Gastroesophageal sphincter (tissue), 4 donors: ENCODE measurements at places on chromosomes 11 and 22.

- ATAC-seq = no peak
Observed at GRCh38 chr11:73087730-73088129, 54.4 kb downstream of the FCHSD2 start.

DNA sequence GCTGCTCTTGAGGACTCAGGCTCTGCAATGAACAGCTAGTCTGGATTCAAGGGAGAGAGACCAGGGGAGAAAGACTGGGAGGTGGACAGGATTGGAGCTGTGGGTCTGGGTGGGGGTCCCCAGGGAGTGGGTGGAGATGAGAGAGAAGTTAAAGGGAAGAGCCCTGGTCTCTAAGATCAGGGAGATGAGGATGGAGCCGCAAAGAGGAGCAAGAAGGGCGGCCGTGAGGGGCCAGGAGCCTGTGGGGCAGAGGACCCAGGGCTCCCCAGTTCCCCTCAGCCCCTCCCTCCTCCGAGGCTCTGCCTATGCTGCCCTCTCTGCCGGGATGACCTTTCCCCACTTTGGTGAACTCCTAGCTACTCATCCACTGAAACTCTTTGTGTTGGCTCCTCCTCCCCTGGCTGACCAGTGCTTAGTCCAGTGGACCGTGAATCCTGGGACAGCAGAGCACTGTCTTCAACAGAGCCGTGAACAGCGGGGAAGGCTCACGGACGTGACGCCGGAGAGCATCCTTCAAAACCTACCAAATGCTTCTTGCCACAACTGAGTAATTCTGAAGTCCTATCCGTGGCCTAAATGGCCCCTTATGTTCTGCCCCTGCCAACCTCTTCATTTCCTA, 16.4 kb upstream of the RFPL3 start:
- ATAC-seq = no peak

DNA sequence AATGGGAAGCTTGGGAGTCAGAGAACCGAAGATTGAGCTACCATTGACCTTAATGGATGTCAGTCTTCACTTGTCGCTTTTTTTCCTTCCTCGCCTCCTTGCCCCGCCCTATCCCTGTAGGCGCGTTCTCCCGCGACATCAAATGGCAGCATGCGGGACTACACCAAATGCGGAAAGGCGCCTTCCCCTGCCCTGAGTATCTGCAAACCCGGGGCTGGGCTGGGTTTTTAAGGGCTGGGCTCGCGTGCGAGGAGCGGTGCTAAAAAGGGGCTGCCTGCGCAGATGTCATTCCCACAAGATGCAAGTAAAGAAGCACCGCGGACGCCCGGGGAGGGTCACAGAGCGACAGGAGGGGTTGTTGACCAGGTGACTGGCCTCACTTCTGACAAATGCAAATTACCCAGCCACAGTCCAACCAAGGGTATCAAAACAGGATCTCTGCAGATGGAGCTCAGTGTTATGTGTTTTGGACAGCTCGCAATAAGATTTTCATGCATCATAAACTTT, 4.7 kb upstream of the FAM111B start:
- no peak for ATAC-seq

DNA sequence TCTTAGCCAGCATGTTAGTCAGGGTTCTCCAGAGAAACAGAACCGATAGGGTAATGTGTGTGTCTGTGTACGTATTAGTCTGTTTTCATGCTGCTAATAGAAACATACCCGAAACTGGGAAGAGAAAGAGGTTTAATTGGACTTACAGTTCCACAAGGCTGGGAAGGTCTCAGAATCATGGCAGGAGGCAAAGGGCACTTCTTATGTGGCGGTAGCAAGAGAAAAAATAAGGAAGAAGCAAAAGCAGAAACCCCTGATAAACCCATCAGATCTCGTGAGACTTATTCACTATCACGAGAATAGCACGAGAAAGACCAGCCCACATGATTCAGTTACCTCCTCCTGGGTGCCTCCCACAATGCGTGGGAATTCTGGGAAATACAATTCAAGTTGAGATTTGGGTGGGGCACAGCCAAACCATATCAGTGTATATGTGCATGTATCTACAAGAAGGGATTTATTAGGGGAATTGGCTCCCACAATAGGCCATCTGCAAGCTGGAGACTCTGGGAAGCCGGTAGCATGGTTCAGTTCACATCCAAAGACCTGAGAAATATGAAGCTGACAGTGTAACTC, 173.7 kb upstream of the NECTIN1 start:
- no peak for ATAC-seq

DNA sequence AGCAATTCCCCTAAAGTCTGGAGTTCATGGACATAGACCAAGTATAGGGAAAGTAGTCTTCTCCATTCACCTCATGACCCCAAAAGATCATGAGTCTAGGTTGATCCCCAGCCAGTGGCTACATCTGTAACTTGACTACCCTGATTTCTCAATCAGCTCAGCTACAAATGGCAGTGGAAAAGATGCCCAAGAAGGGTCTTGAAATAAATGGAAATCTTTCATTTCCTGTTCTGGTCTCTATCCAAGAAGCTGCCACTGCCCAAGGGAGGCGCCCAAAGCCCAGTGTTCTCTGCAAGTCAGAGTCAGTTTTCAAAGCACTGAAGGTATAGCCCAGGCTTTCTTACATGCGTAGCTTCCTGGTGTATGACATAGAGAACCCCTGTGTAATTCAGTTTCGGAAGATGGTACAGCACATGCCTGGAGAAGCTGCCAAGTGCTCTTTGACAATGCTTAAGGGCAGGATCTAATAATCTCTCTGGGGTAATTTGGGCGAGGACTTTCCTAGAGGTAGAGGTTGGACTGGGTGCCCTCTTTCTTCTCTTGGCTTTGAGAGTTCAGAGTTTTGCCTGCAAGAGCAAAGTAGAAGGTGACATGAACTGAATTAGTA, 101.1 kb downstream of the ADAMTS15 start:
- no peak for ATAC-seq

DNA sequence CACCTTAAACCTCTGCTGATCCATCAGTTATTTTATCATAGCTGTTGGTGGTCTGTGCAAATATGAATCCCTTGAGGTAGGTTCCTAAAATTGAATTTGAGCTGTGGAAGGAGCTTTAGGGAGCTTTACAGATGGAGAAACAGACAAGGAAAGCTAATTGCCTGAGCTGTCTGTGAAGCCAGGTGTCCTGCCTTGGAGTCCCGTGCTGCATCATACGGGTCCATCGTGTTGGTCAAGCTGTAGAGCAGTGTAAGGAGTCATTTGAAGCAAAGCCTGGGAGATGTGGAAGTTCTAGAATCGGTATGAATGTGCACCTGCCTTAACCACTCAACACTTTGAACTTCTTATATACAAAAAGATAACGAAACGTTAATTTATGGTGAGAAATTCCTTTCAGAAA, 1.0 kb downstream of the POLA2 start:
- no peak for ATAC-seq

DNA sequence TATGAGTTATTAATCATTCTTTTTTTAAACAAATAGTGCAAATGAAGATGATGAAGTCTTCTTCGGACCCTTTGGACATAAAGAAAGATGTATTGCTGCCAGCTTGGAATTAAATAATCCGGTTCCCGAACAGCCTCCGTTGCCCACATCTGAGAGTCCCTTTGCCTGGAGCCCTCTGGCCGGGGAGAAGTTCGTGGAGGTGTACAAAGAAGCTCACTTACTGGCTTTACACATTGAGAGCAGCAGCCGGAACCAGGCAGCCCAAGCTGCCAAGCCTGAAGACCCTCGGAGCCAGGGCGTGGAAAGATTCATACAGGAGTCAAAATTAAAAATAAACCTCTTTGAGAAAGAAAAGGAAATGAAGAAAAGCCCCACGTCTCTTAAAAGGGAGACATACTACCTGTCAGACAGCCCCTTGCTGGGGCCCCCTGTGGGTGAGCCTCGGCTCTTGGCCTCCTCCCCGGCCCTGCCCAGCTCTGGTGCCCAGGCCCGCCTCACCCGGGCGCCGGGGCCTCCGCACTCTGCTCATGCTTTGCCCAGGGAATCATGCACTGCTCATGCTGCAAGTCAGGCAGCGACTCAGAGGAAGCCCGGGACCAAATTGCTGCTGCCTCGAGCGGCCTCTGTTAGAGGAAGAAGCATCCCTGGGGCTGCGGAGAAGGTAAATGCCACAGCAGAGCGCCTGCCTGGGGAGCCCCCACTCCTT, 11.8 kb downstream of the GTSE1 start:
- no peak for ATAC-seq

GRCh38 chr11:83441601-83442000, 155.4 kb upstream of the CCDC90B start:
- ATAC-seq = no peak

GRCh38 chr22:29353286-29353685, 35.1 kb downstream of the AP1B1 start:
- ATAC-seq = no peak

- ATAC-seq = no peak
Observed at GRCh38 chr11:74871037-74871436, 77.9 kb downstream of the XRRA1 start.

DNA sequence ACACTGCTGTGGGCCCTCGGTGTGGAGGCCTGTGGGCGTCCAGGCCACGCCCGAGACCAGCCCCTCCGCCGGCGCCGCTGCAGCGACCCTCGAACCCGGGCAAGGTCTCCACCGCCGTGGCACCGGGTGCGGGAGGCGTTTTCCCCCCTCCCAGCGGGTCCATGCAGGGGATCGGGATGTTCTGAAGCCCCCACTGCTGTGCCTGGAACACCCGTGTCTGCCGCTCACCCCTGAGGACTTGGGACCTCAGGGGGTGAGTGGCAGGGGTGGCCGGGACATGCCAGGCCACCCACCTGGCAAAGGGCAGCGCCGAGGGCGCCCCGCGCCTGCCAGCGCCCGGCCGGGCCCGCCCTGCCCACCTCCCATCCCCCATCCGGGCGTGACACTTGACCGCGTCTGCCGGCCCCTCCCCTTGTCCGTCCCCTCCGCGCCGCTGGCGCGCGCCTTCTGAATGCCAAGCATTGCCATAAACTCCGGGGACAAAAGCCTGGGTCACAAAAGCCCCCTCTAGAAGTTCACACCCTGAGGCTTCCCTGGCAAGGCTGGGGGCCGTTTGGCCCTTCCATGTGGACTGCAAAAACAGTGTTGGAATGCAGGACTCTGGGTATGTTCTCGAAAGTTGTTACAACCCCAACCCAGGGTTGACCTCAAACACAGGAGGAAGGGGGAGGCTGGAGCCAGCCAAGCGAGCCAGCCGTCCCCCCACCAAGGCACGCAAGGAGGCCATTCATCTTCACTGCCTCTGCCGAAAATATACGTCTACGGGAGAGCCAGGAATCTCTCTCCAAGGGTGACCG, 819 bp upstream of the KCNQ1OT1 start:
- ATAC-seq = peak; percentile 56

- no peak for ATAC-seq
Observed at GRCh38 chr22:23231471-23232093, 51.3 kb downstream of the BCR start.

DNA sequence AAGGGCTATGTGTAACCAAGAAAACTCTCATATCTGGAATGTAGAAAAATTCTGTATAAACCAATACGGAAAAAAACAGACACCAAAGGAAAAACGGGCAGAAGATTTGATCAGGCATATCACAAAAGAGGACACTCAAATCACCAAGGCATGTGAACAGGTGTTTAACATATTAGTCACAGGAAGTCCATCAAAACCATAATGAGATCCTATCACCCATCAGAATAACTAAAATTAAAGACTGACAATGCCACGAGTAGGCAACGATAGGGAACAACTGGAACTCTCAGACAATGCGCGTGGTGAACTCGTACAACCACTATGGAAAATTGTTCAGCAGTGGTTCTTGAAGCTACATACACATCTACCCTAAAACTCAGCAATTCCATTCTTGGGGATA, 94.5 kb downstream of the MICAL3 start:
- ATAC-seq = no peak
